Mesenteric fat pad (tissue), 1 donor: ENCODE measurements at places on chromosomes 1 and 21.

GRCh38 chr1:15386164-15386749 is 23.4 kb upstream of the EFHD2 start:
- DNase-seq, result no peak

- DNase-seq, result no peak
These were observed 705 bp downstream of the FCRL1 start for GRCh38 chr1:157819215-157819614.

DNA sequence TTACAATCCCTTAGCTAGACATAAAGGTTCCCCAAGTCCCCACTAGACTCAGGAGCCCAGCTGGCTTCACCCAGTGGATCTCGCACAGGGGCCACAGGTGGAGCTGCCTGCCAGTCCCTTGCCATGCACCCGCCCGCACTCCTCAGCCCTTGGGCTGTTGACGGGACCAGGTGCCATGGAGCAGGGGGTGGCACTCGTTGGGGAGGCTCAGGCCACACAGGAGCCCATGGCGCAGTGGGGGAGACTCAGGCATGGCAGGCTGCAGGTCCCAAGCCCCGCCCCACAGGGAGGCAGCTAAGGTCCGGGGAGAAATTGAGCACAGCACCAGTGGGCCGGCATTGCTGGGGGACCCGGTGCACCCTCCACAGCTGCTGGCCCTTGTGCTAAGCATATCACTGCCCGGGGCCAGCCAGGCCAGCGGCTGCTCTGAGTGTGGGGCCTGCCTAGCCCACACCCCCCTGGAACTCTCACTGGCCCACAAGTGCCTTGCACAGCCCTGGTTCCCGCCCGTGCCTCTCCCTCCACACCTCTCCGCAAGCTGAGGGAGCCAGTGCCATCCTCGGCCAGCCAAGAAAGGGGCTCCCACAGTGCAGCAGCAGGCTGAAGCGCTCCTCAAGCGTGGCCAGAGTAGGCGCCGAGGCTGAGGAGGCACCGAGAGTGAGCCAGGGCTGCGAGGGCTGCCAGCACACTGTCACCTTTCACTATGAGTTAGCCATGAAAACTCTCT is 117.8 kb downstream of the LIPI start:
- DNase-seq, result peak; percentile 78

DNA sequence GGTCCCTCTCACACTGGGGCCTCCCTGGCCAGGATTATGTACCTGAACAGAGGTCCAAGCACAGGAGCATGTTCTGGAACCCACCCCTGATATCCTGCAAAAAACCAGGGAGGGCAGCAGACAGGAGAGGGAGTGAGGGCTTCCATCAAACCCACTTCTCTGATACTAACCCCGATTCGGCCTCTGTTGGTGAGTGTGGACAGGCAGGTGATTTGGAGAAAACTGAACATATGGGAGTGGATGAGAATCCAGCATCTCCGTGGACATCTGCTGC is 215.3 kb downstream of the MATN1 start:
- DNase-seq, result no peak

DNA sequence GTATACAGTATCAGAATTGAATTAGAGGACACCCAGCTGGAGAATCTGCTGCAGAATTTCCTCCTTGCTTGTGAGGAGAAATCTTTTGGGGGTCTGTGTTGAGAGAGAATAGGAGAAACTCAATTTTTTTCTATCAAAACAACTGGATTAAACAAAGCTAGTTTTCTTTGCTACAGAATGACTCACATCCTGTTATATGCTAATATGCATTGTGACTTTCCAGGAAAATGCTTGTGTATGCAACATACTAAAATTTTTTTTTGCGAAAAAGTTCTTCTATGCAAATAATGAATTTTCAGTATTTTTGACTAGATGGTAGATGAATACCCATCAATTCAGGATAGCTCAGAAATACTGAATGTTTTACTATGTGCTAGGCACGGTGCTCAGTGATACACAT is 2.2 kb downstream of the VAMP4 start:
- no peak for DNase-seq

DNA sequence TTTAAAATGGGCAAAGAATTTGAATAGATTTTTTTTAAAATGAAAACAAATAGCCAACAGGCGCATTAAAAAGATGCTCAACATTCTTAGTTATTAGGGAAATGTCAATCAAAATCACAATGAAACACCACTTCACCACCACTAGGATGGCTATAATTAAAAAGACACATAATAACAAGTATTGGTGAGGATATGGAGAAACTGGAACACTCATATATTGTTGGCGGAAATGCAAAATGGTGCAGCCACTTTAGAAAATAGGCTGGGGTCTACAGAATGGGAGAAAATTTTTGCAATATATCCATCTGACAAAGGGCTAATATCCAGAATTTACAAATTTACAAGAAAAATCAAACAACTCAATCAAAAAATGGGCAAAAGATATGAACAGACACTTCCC is 107.8 kb upstream of the FOXD3 start:
- DNase-seq, result no peak

GRCh38 chr1:217590598-217590997 is 40.3 kb downstream of the GPATCH2 start:
- no peak for DNase-seq
